ENCODE measurements at places on chromosomes 7 and 10.

- peak; percentile 70 for DNase-seq
Measured at GRCh38 chr10:6300106-6300783, 97.5 kb downstream of the PFKFB3 start.

GRCh38 chr7:3955026-3955425 is 654.0 kb downstream of the SDK1 start:
- no peak for DNase-seq

DNA sequence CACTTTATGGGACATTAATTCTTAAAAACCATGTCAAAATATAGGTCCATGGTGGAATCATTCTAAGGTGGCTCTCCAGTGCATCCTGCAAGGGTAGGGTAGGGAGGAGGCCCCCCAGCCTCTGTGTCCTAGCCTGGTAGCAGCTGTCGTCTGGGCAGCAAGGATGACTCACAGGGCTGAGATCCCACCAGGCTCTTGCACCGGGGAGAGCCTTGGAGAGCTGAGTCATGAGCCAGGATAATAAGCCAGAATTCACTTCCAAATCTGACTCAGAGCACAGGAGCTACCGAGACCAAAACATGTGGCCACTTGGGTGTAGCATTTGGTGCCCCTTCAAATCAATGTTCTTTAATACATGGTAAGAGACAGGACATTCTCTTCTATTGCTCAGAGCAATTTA is 298.5 kb downstream of the NEBL start:
- DNase-seq: peak; percentile 95

GRCh38 chr10:84139126-84140035 is at the start of gene GHITM:
TSS of gene GHITM (plus strand) at chr10:84139509. CDS start at chr10:84141501, 1,992 bp downstream.
- DNase-seq: peak; percentile 99

- DNase-seq: peak; percentile 5
Measured at GRCh38 chr7:156827587-156828203, 65.3 kb downstream of the LMBR1 start.

DNA sequence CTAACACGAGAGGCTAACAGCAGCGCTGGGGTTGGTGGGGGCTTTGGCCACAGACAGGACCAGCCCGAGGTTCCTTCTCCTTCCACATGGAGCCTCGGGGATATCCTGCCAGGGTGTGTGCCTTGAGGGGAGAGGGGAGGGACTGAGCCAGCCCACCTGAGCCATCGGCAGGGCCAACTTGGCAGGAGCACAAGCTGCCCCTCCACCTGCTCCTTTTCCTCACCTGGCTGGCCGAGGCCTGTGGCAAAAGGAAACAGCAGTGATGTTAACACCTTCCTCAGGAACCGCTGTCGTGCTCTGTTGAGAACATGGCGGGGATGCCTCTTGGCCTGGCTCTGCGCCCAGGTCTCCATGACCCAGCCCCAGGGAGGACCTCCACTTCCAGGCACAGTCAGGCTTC is 255.1 kb upstream of the PPP2R2D start:
- DNase-seq: no peak

- DNase-seq: no peak
Measured at GRCh38 chr10:43214071-43214955, 52.6 kb downstream of the RASGEF1A start.

DNA sequence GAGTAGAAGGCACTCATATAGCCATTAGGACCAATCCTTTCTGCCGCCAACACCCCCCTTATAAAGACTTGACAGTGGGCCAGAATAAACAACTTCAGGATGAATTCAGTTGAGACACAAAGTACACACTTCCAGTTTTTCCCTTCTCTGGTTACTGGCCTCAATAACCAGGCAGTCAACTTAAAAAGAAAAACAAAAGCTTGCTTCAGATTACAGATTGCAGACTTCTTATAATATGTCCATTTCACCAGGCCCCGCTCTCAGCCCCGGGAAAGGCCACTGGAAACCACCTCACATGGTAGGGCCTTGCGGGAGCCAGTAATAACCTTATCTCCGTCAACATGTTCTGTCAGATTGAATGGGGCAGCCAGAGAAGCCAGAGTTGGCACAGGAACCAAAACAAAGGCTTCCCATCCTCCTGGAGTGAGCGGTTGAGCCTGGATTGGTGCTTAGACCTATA is 108.8 kb downstream of the EGFR start:
- DNase-seq: peak; percentile 78

GRCh38 chr10:2813693-2814092 is 253.7 kb upstream of the PFKP start:
- no peak for DNase-seq

DNA sequence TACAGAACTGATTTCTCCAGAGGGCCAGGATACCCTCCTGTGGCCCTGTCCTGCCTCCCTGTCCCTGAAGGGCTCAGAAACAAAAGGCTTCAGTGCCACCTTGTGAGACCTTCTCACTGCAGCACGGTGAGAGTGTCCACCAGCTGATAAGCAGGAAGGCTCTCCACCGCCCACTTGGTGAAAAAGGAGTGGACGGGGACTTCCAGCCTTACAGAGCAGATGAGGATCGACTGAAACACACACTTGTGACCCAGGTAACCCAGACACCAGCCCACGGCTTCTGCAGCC is 330.1 kb downstream of the GRID1 start:
- DNase-seq: no peak

GRCh38 chr7:150322114-150322832 is 882 bp upstream of the LRRC61 start:
- DNase-seq: no peak

GRCh38 chr7:2019711-2020511 is 212.8 kb downstream of the MAD1L1 start:
- DNase-seq: peak; percentile 93

DNA sequence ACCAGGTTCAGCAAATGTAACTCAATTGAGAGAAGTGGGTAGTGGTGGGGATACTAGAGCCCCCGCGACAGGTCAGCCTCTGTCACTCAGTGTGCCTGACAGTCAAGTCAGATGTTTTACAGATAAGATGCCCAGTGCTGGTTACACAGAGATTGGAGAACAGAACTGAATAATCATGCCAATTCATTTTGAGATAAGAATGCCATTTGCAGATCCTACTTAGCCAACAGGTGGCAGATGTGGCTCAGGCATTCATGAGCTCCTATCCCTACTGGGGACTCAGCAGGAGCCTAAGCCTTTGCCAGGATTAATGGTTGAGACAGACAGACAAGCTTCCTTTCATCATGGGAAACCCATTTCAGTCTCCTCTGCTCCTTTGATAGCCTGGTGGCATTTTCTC is 137.8 kb downstream of the MAPK8 start:
- DNase-seq: peak; percentile 38

- no peak for DNase-seq
Measured at GRCh38 chr7:36006636-36007229, 146.3 kb upstream of the EEPD1 start.

GRCh38 chr10:104336821-104337467 is 1.3 kb downstream of the ITPRIP start:
- DNase-seq: peak; percentile 78

- DNase-seq: no peak
Measured at GRCh38 chr7:146000882-146001281, 115.7 kb upstream of the CNTNAP2 start.

DNA sequence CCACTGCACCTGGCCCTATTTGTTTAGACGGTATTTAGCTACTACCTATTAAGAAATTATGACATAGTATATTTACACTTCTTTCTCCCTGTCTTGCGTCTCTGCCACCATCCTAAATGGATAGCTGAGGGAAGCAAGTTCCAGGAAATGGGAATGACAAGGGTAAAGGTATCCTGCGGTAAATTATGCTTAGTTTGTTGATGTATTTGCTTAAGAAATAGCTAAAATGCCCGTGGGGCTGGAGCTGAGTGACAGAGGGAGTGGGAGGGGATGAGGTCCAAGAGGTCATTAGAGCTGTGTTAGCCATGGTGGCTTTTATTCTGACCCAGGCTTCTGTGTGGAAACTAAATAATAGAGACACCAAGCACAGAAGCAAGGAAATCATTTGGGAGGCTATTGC is 29.0 kb upstream of the UBE2D1 start:
- no peak for DNase-seq

DNA sequence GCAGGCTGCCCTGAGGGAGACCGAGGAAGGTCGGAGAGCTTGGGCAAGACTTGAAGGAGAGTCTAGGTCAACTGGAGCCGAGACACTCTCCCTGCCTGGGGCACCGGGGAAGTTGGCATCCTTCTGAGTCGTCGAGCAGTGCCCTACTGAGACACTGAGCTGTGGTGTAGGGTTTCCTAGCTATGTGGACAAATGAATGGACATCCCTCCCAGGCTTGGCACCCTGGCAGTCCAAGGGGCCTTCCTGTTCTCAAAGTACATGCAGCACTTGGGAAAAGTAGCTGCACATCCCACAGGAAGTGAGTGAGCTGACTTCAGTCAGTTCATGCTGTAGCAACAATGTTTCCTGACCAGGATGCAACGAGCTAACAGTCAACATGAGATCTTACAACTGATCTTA is 57.2 kb upstream of the INPP5A start:
- DNase-seq: no peak

GRCh38 chr10:122702275-122702674 is 2.6 kb upstream of the C10orf120 start:
- DNase-seq: no peak

GRCh38 chr7:143394068-143394467 is 12.9 kb downstream of the ZYX start:
- no peak for DNase-seq

DNA sequence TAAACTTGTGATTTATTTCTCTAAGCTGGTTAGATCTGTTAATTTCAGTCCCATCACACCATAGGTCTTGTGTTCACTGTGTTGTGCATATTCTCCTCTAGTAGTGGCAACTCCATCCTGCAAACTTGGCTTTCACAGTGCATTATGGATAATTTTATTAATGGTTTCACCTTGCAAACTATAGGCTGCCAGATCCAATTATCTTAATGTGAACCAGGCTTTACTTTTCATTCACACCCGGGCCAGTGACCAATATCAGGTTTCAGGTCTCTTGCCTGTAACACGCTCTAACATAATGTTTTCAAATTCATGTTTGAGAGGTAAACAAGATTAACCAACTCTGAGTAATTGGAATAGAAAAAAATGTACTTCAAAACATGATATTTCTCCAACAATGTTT is 1293.0 kb downstream of the REEP3 start:
- DNase-seq: no peak

- DNase-seq: no peak
Measured at GRCh38 chr7:2014391-2015241, 218.1 kb downstream of the MAD1L1 start.

GRCh38 chr10:9508606-9509005 is 1454.1 kb downstream of the GATA3 start:
- DNase-seq: no peak

DNA sequence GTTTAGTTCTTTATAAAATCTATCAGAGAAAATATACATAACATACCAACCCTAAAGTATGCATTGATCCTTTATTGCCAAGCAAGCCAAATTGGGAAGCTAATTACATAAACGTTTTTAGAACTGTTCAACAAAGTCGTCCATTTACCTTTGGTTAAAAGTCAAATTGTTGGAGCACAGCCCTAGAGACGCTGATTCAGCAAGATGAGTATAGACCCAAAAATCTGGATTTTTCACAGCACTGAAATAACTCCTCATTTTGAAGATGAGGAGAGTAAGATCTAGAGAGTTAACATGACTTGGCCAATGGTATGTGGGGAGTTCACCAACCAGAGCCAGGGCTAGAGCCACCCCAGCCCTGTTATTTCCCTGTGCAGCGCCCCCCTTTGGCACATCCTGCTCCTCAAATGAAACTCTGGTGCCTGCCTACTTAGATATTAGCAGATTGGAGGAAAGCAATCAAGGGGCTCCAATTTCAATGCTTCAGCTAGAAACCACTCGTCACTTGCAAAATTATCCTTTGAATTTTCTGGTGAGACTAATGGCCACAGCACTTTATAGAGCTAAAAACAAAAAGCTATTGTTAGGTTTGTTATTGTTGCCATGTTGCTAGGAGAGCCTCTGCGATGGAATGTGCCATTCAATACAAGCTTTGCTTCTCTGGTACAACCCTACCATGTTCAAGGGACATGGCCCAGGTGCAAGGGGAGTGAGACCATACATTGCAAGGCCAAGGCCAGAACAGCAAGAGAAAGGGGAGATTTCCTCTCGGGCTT is 132.6 kb upstream of the ZEB1 start:
- DNase-seq: no peak

DNA sequence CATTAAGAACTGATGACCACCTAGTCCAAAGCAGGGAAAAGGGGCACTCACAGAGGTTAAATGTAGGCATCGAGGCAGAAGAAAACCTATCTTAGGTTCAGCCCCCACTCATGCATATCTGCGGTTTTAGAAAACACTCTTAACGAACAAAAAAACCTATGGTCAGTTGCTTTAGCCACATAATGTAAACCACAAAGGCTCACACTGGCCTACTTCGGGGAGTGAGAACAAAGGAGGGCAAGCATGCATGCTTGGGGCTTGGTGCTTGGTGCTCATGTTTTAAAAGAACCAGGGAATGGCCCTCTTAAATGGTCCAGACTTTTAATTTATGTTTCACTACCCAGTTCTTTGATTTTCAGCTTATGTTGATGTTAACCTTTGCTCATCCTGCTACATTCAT is 14.2 kb downstream of the INSYN2A start:
- no peak for DNase-seq

GRCh38 chr7:55336540-55336939 is 28.6 kb upstream of the LANCL2 start:
- no peak for DNase-seq

DNA sequence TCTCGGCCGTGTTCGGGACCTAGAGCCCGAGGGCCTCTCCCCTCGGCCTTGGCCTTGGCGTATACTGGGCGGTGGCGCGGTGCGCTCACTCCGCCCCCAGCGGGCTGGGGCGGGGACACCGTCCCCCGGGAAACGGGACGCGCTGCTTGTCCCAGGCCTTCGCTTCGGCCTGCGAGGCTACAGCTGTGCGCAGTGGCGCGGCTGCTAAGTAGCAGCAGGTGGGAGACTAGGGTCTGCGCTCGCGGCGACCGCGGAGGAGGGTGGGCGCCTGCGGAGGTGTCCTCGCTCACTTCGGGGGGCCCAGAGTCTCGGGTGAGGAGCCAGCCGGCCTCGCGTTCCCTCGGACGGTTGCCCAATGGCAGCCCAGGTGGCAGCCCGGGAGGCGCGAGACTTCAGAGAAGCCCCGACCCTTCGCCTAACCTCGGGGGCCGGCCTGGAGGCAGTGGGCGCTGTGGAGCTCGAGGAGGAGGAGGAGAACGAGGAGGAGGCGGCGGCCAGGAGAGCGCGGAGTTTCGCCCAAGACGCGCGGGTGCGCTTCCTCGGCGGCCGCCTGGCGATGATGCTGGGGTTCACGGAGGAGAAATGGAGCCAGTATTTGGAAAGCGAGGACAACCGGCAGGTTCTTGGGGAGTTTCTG is at the start of gene DNAH11:
Gene DNAH11, plus strand, starts transcription at position 149 of the 637 bp plus-strand sequence. Its CDS starts 207 bp downstream, at position 356.
- no peak for DNase-seq

DNA sequence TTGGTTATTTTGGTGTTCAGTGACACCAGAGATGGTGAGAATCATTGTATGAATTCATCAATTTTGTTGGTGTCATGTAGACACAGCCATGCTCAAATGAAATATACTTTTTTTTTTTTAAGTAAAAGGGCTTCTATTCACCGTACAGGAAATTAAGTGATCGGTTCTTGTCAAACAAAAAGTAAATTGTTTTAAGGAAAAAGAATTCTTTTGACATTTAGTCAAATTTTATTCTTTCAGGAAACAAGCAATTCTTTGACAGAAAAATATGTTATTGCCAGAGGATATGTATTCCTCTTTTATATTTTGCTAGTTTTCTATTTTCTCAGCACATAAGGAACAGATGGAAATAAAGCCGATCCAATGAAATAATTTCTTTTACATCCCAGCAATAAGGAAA is 551.9 kb downstream of the MAGI2 start:
- DNase-seq: no peak
